Stimulated activated CD4-positive, alpha-beta T cell treated with anti-CD3 and anti-CD28 coated beads, Interleukin-15, amount 100 ng/mL, for 1 hour (primary cell): ENCODE measurements at places on chromosomes 12 and 14.

GRCh38 chr12:28780096-28780495 lies 369.0 kb upstream of the FAR2 start:
- no peak for DNase-seq

DNA sequence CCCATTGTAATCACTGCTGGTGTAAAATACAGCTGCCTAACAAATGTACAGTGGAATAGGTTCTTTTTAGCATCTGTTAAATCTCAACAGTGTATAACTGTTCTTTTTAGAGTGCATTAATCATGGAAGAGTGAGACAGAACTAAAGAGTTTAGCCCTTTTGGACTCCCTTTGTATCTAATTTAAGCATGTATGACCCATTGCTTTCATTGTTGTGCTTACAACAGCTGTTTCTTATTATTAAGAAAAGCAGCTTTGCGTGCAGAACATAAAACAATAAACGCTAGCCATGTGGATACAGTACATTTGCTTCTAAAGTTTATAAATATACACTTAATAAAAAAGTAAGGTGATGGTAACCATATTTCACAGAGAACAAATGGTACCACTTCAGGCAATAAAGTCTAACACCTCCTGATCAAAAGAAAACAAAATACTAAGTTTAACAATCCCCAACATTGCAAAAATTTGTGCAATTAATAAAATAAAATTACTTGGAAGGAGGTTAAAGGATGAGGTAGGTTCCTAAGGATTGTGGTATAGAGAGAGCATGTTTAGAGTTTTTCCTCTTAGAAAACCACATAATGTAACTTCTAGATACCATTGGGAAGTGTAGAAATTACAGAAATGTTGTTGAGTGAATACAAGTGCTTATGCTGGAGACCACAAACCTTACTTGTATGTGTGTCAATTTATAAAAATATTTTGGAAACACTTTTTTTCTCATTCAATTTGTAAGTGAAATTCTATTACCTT lies 448.7 kb downstream of the SLC6A15 start:
- DNase-seq, result no peak

DNA sequence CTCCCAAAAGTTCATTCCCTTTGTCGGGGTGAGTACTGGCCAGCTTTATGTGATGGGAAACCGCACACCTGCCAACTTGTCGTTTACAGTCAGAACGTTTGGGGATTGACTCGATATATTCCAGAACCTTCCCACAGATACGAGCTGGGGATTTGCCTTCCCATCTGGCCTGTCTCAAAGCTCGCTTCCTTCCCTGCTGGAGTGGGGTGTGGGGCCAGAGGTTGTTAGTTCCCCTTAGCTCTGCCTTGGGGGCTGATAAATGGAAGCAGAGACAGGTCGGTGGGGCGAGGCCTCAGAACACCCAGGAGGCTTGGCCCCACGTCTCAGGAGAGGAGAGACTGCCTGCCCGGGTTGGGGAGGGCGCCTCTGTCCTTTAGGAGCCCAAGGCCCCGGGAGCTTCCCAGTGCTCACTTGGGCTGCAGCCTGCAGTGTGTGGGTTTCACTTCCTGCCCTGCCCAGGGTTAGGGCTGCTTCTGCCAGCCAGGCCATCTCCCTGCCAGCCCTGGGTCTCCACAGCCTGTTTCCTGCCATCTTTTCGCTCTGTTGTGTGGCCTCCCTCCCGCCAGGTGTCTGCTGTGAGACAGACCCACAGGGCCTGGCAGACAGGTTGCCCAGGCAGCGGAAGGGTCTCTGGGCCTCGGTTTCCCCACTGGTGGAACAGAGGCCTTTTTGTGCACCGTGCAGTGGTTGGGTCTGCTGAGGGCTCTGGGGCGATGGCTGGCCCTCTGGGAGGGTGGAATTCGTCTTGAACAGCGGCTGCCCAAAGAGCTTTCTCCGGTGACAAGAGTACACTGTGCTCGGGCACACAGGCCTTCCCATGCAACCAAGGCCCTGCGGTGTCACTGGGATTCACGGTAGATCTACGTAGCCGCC lies 8.1 kb upstream of the TEX22 start:
- DNase-seq, result no peak

GRCh38 chr14:35332517-35333263 lies 40.5 kb downstream of the PSMA6 start:
- peak; percentile 18 for DNase-seq

- DNase-seq, result no peak
Measured at GRCh38 chr12:98674841-98675240, 29.8 kb downstream of the APAF1 start.
